ENCODE measurements at places on chromosomes 4 and X.

GRCh38 chr4:74522251-74522991 is 77.5 kb downstream of the AREG start:
- no peak for DNase-seq

GRCh38 chr4:59063015-59063720 is 1953.0 kb upstream of the IGFBP7 start:
- DNase-seq: no peak

DNA sequence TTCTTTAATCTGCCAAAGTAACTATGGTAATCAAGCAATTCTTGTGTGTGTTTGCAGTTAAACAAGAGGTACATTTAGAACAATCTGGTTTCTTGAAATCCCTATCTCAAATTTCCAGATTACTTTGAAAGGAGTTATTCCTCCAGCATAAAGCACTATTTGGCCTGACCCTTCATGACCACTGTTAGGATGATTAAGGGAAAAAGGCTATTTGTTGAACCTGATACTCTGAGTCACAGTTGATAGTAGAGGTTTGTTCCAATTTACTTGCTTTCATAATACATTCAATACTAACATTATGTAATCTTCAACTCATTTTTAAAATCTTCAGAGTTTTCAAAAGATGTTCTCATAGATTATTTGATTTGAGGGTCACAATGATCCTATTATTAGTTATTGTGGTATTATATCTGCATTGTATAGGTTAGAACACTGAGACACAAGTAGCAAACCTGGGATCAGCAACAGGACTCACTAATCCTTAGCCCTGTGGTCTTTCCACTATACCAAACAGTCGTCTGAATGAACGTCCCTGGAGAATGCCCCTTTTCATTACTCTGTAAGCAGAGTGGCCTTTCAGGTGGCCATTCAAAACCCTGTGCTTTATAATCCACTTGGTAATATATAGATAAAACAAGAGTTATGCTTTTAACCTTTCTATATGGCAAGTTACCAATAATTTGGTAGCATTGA is 8.1 kb upstream of the NDST4 start:
- DNase-seq: no peak

DNA sequence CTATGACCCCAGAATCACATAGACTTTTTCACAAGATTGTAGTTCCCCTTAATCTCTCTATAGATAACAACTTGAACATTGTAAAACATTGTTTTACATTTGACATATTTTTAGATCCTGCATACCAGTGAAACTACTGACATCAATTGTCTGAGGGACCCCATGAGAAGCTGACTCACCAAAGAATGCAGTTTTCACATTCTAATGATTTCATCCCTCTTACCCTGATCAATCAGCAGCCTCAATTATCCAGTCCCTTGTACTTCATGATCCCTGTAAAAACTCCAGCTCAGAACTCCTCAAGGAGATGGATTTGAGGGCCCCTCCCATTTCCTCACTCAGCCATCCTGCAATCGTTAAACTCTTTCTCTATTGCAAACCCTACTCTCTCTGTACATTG is 411.0 kb upstream of the NDST3 start:
- DNase-seq: no peak

DNA sequence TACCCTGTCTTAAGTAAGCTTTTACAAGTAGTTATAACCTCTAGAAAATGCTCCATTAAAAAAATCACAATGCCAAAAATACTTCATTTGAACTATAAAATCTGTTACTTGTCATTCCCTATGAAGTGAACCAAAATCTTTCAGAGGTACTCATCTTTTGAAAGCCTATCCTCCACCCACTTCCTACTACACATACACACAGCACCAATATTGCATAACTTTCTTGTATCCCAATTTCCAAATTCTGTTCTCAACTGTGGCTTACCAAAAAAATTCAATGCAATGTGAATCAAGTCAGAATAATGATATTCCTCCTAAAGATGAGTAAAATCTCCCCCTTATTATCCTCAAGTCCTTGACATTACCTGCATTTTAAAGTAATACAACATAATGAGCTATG is 15.9 kb downstream of the DHX15 start:
- no peak for DNase-seq

- no peak for DNase-seq
These were observed 157.7 kb downstream of the SPANXN1 start for GRCh38 chrX:145405012-145405411.

DNA sequence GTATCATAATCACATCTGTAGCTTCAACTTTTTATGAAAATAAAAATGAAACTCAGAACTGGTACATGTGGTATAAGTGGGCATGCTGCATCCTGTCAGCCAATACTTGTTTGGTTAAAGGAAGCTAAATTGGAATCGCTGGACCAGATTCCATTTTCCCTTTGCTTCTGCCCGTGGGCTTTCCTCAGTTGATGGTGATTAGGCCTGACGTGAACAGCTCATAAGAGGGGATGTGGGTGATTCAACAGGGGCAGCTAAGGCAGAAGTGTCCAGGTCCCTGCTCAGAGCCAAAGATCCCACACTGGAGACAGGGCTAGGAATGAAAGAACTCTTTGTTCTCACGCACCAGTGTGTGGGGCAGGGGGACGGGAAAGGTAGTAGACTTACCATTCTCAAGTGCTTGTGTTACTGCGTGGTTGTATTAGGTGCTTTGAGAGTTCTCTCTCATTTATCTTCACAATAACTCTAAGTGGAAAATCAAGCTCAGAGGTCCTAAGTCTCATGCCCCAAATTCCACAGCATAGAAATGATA is 63.2 kb upstream of the GUCY1A1 start:
- DNase-seq: no peak

DNA sequence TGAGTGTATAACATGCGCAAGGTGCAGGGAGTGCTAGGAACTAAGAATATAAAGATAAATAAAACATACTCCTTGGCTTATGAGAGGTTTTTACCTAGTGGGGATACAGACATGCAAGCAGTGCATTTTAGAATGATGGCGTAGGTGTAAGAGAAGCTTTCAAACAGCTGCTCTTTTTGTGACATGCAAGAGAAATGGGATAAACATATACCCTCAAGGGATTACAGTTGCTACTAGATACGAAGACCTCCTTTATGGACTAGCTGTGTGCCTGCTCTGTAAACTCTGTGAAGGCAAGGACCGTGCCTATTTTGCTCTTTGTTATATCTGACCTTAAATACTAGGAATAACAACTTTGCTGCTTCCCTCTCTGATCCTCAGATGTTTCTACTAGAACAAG is 39.0 kb upstream of the SLITRK4 start:
- DNase-seq: no peak

GRCh38 chrX:54978448-54978847 is 15.5 kb downstream of the PFKFB1 start:
- DNase-seq: no peak

GRCh38 chr4:69833251-69833650 is 26.7 kb downstream of the SULT1E1 start:
- DNase-seq: no peak

GRCh38 chr4:95107004-95107403 is 349.2 kb downstream of the BMPR1B start:
- no peak for DNase-seq

DNA sequence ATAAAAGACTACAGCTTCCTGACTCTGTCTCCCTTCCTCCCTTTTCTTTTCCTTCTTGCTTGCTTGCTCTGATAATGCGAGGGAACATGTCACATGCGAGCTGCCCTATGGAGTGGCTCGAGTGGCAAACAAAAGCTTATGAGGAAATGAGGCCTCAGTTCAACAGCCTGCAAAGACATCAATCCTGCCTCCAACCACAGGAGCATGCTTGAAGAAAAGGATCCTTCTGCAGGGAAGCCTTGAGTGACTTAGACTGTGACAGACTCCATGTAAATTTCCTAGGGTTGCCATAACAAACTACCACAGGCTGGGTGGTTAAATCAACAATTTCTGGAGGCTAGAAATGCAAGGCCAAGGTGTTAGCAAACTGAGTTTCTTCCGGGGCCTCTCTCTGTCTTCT is 152.5 kb downstream of the NR3C2 start:
- DNase-seq: no peak

DNA sequence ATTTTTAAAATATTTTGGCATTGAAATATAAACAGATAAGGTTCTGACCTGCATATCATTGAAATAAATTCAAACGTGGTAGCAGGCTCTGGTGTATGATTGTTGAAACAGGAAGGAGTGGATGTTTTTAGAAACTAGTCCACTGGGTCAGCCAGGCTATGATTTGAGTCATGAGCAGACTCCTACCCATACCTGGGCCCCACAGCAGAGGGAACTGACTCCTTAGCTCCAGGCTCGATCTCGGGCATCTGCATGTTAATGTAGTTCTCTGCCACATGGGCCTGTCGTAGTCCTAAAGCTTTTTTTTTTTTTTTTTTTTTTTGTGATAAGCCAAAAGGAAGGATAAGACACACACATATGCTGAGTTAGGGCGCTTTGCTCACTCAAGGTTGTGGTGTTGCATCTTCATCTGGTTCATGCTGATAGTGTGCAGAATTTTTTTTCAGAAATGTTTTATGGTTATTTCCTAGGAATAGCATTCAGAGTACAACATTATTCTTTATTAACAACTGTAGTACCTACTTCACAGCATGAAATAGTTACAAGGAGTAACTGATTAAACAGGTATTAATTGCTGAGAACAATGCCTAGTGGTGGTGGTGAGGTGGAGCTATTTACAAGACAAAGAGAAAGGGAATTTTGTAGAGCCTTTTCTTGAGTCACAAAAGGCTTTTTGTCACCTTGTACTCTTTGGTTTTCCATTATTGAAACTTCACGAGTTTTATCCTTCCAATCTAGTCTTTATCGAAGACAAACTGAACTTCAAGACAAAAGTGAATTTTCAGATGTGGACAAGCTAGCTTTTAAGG is 27.3 kb downstream of the OFD1 start:
- DNase-seq: no peak

- no peak for DNase-seq
These were observed 190.1 kb upstream of the ITM2A start for GRCh38 chrX:79557212-79557611.

DNA sequence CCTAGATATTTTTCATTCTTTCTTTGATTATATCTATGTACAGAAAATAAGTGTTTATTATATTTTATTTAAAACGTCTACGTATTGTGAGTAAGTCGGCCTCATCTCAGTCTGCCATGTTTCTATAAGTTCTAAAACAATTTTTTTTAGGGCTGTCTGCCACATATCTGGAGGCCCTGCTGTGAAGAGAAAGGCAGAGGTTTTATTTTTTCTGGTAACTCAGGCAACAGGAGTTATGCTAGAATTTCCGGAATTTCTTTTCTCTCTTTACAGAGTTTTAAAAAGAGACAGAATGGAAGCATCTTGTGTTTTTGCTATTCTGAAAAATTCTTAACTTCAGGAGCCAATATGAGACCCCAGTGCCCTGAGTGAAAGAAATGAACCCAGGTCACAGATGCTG is 1124.0 kb upstream of the TENM3 start:
- no peak for DNase-seq

GRCh38 chr4:158767451-158767850 is 1.4 kb upstream of the FNIP2 start:
- no peak for DNase-seq

DNA sequence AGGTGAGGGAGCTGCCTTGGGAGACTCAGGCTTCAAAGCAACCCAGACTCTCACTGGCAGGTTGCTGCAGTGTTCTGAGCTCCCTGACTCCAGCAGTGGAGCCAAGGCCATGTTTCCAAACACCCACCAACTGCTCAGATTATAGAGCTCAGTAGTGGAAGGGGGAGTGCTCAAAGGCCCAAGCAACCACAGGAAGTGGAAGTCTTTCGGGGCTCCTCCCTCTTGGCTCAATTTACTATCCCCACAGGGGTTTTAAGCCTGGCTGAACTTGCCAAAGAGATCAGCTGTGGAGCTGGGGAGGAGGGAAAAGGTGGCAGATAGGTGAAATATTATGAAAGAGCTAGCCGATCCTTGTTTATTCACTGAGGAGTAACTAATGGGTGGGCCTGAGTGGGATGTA is 82.5 kb downstream of the HPRT1 start:
- no peak for DNase-seq

- no peak for DNase-seq
These were observed 870.9 kb upstream of the FRG1 start for GRCh38 chr4:189069772-189070171.

DNA sequence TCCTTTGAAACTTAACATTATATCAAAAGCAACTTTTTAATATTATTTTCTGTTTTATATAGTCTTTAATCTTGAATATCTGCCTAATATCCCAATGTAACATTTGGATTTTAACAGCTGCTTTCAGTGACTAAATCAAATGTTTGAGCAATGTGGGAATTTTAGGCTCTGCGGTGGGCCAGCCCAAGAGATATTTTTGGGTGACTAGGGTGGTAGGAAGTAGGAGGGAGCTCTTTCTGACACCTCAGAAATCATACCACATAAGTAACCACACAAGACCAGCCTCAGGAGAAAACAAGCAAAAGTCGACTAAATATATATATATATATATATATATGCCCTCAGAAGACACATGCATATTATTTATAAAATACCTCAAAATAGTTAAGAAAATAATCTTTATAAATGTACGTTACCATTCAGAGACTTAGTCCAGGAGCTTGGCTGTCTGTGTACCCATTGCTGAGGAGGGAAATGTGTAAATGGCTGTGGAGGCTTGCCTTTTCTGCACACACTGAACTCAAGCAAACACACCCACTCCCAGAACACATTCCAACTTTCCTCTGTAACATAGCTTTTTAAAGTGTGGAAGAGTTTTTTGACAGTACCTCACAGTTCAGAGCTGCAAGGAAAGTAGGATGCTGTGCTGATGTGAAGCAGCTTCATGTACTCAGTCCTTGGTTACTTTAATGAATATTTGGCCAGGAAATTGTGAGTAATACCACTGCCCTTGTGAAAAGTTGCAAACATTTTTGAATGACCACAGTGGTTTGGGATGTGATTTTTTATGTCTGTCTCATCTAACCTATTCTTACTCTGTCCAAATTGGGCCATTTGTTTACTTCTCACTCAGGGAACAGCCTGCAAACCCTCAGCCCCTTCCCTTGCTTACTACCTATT is at the start of gene RTL3:
TSS of gene RTL3 (minus strand) at position 484 of the 900 bp plus-strand sequence. CDS start 908 bp downstream, outside the sequence.
- DNase-seq: no peak

DNA sequence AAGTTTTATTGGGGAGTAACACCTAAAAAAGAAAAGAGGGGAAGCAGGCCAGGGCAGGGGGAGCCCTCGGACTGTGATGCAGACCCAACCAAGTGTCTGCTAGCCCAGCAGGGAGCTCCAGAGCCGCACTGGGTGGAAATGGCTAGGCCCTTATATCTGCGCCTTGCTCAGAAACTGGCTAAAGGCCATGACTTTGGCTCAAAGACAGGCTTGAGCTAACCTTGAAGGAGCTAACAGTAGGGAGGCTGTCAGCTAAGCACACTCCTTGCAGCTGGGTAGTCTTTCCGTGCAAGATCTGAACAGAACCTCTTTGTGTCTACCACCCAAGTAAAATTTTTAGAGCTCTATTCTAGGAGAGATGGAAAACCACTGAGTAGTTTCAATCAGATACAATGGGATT is 43.0 kb downstream of the SEPSECS start:
- no peak for DNase-seq

DNA sequence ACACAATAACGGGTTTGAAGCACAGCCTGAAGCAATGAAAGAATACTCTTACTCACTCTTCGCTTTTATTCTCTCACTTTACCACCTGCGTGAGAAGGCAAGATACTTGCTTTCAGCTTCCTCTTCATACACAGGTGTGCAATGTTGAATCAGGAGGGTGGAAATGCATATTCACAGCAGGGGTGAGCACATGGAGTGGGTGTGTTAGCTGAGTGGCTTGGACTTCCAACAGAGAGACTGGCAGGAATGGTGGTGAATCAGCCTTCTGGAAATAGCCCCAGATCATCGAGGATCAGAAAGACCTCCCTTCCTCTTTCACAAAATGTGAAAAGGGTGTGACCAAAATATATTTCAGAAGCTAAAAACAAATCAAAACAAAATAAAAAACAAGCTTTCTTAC is 521.2 kb downstream of the STIM2 start:
- DNase-seq: no peak

Measured in stimulated activated CD8-positive, alpha-beta memory T cell treated with anti-CD3 and anti-CD28 coated beads, Interleukin-15, amount 100 ng/mL, for 4 hours (primary cell).